ENCODE measurements at places on chromosomes 5 and 9.

GRCh38 chr9:111482694-111483438 is 1.3 kb downstream of the ECPAS start:
- DNase-seq: peak; percentile 81

DNA sequence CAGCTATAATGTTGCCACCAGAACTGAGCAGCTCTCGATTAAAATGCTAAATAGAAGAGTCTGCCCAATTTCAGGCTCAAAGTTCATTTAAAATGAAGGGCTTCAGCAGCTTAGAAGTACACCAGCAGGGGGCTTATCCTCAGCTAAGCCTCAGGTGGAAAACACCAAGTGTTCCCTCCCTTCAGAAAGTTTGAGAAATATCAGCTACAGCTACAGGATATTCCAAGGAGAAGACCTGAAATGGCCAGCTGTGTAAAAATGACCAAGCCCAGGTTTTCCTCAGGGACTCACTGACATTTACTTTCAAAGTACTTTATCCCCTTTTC is 395.4 kb downstream of the DTWD2 start:
- DNase-seq: no peak

DNA sequence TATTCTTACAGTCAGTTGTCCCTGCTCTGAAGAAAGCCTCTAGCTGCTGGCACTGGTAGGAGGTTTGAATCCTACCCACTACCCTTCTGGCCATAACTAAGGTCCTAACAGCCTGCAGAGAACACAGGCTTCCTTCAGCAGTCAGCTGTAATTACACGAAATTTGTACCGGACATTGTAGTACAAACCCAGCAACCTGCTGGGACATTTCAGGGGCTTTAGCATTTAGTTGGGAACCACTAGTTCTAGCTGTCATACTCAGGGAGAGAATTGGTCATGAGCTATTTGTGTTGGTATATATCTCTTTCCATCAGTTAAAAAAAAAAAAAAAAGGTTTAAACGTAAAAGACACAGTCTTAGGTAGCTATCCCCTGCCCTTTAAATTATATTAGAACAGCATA is 1070.2 kb upstream of the DMAC1 start:
- no peak for DNase-seq

GRCh38 chr5:77425420-77425819 is 66.7 kb downstream of the WDR41 start:
- no peak for DNase-seq

- no peak for DNase-seq
Observed at GRCh38 chr5:9570876-9571275, 25.0 kb upstream of the SEMA5A start.

DNA sequence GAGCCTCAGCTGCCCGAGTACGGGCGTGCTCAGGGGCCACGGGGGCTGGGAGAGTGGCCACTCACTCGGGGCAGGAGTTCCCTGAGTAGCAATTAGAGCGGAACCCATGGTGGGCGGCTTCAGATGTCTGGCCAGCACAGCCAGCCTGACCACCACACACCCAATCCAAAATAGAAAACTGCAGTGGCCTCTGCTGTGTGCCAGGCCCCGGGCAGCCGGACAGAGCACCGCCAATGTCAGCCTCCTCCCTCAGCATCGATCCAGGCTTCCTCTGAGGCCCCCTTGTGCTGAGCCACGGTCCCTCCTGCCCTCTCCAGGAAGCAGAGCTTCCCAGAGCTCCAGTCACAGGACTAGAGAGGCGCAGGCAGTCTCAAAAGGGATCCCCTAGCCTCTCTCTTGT is 2.7 kb downstream of the ADAMTS2 start:
- peak; percentile 79 for DNase-seq

GRCh38 chr5:177290816-177291596 is 12.5 kb downstream of the RAB24 start:
- no peak for DNase-seq

DNA sequence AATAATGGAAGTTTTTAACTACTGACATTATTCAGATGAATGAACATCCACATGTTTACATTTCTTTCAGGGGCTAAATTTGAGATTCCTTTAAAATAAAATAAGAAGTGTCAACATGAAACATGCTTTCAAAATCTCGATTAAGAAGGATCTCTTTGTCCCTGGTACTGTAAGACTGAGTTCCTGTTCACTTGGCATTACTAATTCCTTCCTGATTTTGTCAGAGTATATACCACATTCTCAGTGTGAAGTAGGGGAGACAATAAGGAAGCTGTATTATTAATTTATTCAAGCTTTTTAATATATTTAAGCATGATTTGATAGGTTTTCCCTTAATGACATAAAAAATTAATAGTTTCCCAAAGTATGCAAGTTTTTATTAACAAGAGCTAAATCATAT is 81.5 kb upstream of the GRHPR start:
- DNase-seq: no peak

DNA sequence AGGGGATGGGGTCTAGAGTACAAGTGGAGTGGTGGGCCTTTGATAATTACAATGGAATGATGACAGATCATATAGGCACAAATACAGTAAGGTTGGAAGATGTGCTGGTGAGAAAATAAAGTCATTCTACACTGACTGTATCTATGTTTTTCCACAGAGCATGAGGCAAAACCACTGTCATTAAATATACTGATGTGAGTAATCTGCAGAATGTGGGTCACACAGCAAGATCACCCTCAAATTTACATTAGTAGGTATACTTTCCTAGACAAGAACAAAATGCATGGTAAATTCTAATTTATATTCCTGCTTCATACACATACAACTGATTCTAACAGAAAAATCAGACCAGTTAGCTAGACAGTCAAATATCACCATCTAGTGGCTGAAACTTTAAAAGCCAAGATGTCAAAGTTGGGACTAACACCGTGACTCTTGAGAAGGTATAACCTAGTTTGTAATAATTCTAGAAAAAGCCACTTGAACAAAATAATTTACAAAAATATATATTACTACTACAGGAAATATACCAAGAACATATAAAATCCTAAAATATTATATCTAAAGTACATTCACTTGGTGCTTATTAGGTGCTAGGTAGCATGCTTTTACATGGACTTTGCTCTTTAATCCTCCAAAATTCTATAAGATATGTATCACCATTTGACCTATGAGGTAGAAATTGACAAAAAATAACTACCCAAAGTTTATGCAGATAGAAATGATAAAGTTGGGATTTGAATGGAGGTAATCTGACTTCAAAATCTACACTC is 19.5 kb downstream of the TTC33 start:
- no peak for DNase-seq

All from femur (tissue), 1 donor.